ENCODE measurements at places on chromosomes 5 and 9.

DNA sequence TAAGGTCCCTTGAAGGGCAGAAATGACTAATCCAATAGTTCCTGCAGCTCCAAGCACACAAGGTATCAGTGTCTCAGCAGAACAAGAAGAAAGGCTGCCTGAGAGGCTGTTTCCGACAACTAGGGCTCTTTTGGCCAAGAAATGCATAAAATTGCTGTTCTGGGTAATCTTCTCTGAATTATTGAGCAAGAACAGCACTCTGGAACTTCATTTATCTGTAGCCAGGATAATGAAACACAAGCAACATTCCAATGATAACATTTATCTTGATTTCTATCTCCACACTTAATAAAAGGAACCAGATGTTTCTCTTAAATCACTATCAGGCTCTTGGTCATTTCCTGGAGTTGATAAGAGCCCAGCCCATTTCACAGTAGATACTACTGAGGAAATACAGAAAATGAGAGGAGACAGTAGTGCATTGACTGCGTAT lies 17.0 kb upstream of the AUH start:
- DNase-seq: no peak

- DNase-seq: peak; percentile 64
Observed at GRCh38 chr5:80399526-80400239, 8.2 kb upstream of the ZFYVE16 start.

GRCh38 chr9:13963005-13963653 lies 350.8 kb downstream of the NFIB start:
- DNase-seq: no peak

DNA sequence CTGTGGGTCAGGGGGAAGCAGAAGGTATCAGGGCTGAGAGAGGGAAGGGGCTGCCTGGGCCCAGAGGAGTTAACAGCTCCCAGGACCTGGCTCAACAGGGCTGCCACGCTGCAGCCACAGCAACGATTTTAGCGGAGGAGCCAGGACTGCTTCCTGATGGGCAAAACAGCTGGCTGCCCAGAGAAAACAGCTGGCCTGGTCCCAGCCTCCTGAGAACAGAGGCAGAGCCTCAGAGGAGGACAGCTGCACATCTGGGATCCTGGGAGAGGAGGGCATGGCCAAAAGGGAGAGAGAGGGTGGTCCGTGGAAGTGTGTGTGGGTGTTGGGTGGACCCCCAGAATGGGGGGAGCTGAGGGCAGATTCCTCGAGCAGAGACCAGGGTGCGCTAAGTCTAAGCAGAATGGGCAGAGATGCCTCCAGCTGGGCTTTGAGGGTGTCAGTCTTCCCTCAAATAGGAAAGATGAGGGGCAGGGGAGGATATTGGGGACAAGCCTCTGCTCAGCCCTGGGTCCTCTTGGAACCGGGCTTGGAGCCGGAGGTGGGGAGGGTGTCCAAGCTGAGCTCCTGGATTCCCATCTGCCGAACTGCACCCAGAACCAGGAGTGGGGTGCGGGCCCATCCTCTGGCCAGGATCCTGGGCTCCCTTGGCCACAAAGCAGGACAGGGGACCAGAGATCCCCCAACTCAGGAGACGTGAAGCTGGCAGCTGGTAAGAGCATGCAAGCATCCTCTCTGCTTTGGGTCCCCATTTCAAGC lies 9.1 kb upstream of the CERCAM start:
- no peak for DNase-seq

DNA sequence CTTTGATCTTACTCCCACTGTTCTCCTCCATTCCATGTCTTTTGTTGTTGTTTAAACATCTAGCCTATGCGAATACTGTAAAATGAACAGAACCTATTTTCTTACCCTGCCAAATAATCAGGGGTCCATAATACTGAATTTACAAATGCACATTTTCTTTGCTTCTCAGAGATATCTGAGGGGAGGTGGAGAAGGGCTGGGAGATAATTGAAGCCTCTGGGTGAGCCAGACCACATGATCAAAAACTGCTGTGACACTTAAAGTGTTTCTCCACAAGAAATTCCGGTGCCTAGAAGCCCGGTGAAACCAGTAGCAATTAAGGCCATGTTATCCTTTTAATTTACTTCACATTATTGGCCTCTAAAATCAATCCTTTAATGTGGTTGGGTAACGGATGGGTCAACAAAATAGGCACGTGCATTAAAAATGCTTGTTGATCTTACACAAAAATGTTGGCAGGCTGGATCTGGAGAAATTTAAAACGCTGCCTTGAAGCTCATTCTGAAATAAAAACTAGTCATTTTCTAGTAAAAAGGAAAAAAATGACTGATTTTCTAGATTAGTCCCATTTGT lies 10.8 kb downstream of the SEMA6A start:
- DNase-seq: no peak

DNA sequence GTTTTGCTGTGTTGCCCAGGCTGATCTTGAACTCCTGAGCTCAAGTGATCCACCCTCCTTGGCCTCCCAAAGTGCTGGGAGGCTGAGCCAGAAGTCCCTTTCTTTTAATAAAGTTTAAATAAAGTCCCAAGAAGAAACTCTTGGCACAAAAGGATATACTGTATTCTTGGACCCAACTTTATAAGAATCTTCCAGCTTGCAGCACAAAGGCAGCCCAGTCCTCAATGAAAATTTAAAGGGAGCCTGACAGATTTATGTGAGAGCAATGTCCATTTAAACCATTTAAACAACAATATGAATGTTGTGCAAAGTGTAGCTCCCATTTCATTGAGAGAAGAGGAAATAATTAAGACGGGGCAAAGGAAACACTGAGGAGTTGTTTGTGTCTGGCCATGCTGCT lies 217.0 kb downstream of the DOCK8 start:
- no peak for DNase-seq

DNA sequence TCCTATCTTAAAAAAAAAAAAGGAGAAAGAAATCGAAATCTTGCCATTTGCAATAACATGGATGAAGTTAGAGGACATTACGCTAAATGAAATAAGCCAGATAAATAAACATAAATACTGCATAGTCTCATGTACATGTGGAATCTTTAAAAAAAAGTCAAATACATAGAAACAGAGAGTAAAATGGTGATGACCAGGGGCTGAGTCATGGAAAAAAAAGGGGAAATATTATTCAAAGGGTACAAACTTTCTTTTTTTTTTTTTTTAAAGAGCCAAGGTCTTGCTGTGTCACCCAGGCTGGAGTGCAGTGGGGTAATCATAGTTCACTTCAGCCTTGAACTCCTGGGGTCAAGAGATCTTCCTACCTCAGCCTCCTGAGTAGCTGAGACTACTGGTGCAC lies 310.1 kb downstream of the ZNF608 start:
- DNase-seq: no peak

GRCh38 chr9:88544245-88544644 lies 9.3 kb downstream of the NXNL2 start:
- DNase-seq: no peak

DNA sequence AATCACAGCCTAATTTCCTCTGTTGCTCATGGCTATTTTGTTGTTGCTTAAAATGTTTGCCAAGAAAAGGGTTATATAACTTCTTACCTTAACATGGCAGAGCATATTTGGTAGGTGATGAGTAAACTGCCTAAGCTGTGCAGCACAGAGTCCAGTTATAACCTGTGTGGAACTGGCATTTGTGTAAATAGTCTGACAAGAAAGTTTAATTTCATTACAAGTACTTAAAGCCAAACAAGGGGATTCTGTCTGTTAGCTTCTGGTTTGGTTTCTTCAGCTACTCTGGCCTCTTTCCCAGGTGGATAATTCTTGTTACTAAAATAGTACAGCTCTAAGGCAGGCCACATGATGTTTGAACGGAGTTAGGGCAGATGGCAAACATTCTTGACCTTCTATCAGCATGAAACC lies 72.2 kb downstream of the PTCD2 start:
- no peak for DNase-seq

DNA sequence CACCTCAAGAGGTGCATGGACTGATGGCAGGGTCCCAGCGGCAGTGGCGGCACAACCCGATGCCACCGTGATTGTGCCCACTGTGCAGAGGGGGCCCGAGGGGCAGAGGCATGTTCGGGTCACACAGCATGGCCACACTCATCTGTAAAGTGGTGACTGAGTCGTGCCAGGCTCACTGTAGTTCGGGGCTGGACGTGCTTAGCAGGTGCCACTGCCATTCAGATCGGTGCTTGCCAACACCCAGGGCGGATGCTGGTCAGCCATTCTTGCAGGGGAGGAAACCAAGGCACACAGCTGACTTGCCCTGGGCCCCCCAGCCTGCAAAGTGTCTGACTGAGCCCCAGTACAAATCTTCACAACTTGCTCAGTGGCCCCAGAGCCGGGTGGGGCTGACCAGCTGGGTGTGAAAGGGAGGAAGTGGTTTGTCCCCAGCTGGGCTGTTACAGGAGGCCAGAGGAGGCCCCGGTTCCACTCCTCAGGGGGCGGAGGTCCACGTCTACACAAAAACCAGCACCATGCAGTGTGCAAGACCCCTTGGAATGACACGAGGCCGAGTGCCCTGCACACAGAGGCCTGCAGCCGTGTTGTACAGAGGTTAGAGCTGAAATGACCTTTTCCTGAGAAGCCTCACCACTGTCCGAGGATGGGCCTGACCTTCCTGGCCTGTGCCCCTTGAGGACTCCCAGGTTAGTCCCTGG lies 17.9 kb downstream of the FGD3 start:
- peak; percentile 56 for DNase-seq

DNA sequence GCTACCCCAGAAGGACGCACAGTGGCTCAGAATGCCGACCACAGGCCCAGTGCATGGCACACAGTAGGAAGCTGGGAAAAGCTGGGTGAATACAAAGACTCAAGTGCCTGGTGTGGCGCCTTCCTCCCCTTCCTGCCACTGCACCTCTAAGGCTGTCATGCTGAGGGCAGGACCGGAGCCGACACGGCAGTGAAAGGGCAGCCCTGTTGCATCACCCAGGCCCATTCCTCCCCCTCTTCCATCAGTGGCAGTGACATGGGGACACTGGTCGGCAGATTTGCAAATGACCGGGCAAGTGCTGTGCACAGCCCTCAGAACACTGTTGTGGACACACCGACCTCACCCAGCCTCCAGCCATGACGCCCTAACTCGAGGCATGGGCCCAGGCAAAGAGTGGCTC lies 84.0 kb downstream of the STK10 start:
- no peak for DNase-seq

DNA sequence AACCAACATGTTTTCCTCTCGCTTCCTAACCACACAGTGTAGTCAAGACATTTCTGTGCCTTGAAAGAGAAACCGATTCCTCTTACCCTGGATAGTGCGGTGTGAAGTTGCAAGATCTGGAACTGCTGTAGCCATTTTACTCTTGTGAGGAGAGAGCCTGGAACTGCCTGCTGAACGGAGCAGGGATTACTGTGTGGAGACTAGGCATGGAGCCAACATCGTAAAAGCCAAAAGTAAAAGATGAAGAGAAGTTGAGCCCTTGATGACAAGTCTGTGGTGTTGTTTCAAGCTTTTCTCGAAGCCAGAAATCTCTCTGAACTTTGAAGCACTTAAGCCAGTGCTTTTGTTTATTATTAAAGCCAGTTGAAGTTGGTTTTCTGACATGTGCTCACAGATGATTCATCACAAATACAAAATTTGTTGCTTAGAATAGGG lies 110.1 kb upstream of the GRIN3A start:
- DNase-seq: no peak

DNA sequence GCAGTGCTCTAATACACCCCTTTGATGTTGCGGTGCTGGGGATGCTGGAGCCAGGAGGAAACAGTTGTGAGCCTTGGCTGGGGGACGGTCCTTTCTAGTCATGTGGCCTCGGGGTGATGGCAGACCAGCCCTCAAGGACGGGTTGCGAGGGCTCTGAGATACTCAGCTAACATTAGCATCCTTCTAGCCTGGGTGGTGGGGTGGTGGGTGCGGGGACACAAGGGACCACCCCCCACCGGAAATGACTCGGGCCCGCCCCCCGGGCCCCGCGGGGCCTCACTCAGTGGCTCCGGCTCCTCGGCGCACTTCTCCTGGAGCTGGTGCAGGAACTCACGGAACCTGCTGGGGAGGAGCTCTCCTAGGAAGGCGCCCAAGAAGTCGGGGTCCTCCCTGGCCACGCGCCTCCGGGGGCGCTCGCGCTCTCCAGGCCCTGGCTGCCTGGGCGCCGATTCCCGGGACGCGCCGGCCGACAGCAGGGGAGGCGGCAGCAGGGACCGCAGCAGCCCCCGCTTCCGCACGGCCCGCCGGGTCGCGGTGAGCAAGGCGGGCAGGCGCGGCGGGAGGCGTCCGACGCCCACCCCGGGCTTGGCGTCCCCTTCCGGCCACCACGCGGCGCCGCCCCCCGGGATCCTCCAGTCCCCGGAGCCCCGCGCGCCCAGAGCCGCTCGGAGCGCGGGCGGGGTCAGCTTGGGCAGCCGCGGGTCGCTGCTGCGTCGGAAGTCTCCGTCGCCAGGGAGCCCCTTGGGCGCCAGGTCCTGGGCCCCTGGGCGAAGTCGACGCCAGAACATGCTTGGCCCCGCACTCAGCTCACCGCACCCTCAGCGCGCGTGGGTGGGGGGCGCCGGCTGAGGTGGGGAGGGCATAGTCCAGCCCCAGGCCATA lies 873 bp downstream of the C9orf50 start:
- no peak for DNase-seq

GRCh38 chr5:40497573-40497972 lies 182.1 kb upstream of the PTGER4 start:
- DNase-seq: no peak
